Cerebellar nuclear complex (tissue), 1 donor: ENCODE measurements at places on chromosomes 6 and 20.

DNA sequence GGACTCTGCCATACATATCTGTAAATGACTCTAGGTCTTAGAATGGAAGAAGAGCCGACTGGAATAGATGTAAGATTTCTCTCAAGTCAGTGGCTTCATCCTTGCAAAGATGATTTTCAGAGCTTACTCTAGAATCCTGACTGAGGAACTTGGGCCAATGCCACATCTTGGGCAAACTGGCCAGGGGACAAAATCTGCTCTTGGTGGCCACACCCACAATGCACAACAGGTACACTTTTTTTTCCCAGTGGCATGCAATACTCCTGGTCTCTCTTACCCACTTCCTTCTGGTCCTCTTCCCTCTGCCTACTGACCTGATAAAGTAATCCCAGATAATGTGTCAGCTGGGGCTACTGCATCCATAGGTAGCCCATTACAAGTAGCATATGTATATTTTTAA lies 13.4 kb downstream of the CLIC5 start:
- DNase-seq = no peak

- no peak for DNase-seq
These were observed at the start of gene SRSF6 for GRCh38 chr20:43457640-43458421. Gene SRSF6, plus strand, starts transcription at chr20:43457896. Its CDS starts 138 bp downstream, at chr20:43458034.

- no peak for DNase-seq
These were observed 102.2 kb upstream of the ADGRF1 start for GRCh38 chr6:47144306-47144705.

- no peak for DNase-seq
These were observed 79.9 kb upstream of the SPTLC3 start for GRCh38 chr20:12928755-12929401.
